ENCODE measurements at places on chromosomes 13 and 19. TPM values are rescaled to one million over a fixed set of nuclear protein-coding genes. Genes with fewer than 3 reads are reported as not detected.

- no peak for DNase-seq
Measured at GRCh38 chr19:10758978-10759377, 41.1 kb downstream of the DNM2 start.

DNA sequence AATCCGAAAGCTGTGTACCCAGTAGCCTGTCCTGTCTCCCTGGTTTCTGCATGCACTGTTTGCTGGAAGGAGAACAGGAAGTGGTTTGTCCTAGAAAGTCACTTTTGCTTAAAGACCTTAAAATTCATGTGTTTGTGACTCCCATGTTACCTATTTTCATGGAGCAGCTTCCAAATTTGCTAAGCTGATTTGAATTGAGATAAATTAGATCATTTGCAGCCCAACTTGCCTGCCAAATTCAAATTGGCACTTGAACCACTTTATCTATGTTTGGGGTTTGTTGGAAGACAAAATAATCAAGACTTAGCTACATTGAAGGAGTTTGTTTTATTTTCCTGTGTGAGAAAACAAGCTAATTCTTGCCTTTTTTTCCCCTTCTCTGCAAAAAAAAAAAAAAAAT lies 532.5 kb downstream of the DIAPH3 start:
- no peak for DNase-seq

DNA sequence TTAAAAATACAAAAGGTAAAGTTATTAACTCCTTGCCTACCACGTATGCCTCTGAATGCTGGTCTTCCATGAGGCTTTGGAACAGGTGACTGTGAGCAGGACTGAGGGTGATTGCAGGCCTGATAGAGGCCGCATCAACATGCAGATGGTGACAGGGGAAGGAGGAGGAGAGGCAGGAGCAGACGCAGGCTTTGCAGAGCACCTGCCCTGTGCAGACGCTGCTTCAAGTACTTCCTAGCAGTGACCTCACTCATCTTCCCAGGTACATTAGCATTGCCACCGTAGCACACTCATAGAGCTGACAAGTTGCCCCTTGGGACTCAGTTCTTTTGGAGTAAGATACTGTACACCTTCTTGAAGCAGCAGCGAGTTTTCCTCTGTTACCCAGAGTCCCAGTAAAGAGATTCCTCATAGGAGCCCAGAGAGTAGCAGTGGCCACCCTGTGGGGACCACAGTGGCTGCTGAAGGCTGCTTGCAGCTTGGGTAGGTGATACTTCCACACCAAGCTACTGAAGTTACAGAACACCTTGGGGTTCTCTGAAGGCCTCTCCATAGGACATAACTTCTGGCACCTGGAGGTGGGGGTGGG lies 56.0 kb downstream of the ZNF536 start:
- no peak for DNase-seq

DNA sequence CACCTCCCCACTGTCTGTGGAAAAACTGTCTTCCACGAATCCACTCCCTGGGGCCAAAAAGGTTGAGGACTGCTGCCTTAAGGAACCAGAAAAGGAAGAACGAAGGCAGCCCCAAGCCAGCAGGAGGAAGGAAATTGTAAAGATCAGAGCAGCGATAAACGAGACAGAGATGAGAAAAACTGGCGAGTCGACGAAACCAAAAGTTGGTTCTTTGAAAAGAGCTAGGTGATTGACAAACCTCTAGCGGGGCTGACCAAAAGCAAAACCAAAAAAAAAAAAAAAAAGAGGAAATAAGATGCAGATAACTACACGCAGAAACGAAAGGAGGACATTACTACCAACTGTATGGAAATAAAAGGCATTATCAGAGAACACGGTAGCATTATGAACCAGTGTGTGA lies 76.9 kb downstream of the GADD45B start:
- no peak for DNase-seq

DNA sequence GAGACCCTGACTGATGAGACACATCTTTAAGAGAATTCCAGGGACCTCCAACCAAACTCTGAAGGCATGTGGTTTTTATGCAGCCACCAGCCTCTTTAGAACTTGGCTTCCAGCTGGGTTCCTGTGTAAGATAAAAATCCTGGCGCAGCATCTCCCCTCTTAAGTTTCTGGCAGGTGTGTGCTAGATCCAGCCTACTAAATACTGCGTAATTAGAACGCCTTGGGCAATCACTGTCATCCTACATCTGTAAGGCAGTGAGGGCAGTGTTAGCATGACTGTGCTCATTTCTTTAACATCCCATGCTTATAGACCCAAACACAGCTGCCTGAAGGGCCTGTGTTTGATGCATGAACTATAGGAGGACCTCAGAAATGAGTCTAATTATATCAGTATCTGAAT lies 173.5 kb upstream of the OBI1 start:
- no peak for DNase-seq

GRCh38 chr13:38350114-38350617 lies 515 bp downstream of the UFM1 start:
- DNase-seq: peak; percentile 25

- no peak for DNase-seq
Measured at GRCh38 chr13:78884571-78884970, 225.6 kb upstream of the OBI1 start.

- DNase-seq: no peak
Measured at GRCh38 chr13:24076636-24077035, 83.9 kb upstream of the SPATA13 start.

GRCh38 chr13:37348916-37349643 lies 243.6 kb upstream of the CSNK1A1L start:
- DNase-seq: no peak

- no peak for DNase-seq
Measured at GRCh38 chr19:32863841-32864240, 5.7 kb downstream of the SLC7A9 start.

DNA sequence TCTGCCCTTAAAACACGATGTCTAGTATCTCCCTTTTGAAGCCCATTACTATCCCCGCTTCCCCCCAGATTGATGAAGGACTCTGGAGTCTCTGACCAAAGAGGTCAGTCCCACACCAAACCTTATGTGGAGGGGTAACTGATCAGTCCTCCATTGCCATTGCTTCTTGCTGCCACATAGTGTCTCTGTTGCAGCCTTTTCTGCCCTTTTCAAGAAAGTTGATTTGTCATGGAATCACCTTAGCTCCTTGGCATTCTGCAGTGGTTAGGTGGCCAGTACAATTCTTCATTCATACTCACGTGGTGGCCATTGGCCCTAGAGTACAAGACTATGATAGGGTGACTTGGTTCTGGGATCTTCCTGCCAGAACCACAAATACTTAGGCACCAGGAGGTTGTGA lies 8.4 kb upstream of the HTR2A start:
- DNase-seq: no peak

- peak; percentile 44 for DNase-seq
Measured at GRCh38 chr19:14366529-14366928, 14.7 kb upstream of the ADGRE5 start.

- DNase-seq: no peak
Measured at GRCh38 chr19:17160908-17161307, 54.2 kb upstream of the USE1 start.

Gene FIZ1
- 6.9 TPM for total RNA-seq

Gene ARHGEF18
- 10.0 TPM for total RNA-seq

Gene C19orf25
- total RNA-seq: 20.0 TPM

Gene HCST
- not detected for total RNA-seq

Gene MBD3L2
- total RNA-seq: not detected

Gene C13orf42
- not detected for total RNA-seq

Gene FUT3
- total RNA-seq: not detected

Gene PEAK3
- total RNA-seq: not detected
